ENCODE measurements at places on chromosomes 6 and 20. TPM values are rescaled to one million over a fixed set of nuclear protein-coding genes. Genes with fewer than 3 reads are reported as not detected.

GRCh38 chr20:21230686-21231085 is 72.4 kb upstream of the XRN2 start:
- no peak for ATAC-seq

DNA sequence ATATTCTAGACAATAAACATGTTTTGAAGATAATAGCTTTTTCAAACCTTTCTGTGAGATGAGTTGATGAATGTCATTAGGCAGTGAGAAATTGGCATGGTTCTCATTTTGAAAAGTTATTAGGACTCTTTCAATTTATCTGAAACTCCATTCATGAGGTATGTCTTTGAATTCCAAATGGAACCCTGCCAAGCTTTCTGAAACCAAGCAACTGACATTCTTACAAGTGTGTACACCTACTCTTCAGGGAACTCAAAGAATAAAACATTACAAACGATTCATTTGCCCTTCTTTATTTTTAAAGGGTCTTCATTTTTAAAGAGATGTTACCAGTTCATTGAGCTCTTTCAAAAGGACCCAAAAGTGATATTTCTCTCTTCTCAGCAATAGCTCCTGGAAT is 2.1 kb upstream of the TRDN start:
- ATAC-seq = no peak

Gene PLG
- not detected for total RNA-seq

GRCh38 chr6:26241033-26241895 is 123.7 kb upstream of the BTN3A2 start:
- peak; percentile 35 for ATAC-seq

- no peak for ATAC-seq
These were observed 89.2 kb upstream of the ARID1B start for GRCh38 chr6:156687789-156688619.

- no peak for ATAC-seq
These were observed 72.0 kb upstream of the DUSP22 start for GRCh38 chr6:220312-220711.

Gene AVP
- total RNA-seq = not detected

Gene KIF6
- total RNA-seq = 0.47 TPM

GRCh38 chr6:33700391-33701050 is 11.0 kb downstream of the UQCC2 start:
- ATAC-seq = no peak

All from gastroesophageal sphincter (tissue), 4 donors.